Activated T-cell treated with anti-CD3 and anti-CD28 coated beads for 1 hour (primary cell): ENCODE measurements at places on chromosomes 1 and 21.

DNA sequence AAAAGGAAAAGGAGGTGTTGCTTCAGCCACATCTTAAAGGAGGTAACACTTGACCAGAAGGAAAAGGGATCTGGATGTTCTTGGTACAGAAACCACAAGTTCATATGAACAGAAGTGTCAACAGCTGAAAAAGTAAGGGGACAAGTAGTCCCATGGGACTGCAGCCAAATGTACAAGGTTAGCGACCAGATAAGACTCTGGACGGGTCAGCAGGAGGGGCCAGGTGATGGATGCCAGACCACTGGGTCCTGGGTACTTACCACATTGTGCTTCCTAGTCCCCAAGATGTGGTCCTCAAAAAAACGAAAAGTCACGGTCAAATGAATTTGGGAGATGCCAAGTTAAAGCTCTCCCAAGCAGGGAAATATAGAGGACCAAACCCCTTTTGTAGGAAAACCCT lies 16.6 kb upstream of the BMP8A start:
- DNase-seq: no peak

DNA sequence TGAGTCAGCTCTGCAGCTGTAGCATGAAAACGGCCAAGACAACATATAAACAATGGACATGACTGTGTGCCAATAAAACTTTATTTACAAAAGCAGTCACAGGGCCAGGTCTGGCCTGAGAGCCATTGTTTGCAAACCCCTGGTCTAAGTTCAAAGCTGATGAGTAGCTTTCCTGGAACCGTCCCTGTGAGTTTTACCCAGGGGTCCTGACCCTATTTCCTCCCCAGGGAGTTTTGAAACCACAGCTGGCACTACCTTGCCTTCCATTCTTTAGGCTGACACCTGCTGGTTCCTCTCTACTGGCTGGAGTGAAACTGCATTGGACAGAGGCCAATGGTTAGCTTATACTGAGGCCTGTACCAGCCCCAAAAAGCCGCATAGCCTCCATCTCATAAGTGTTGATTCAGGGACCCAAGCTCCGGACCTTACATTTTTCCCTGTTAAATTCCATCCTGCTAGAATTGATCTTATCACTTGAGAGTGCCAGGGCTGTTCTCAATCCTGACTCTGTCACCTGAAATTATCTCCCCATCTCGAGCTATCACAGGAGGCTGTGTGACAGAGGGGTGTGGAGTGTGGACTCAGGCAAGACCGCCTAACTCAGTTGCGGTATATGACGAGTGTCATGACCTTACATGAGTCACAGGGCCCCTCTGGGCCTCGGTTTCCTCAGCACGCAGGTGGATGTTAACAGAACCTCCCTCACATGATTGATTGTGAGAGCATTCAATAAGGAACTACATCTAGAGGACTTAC lies 343.6 kb downstream of the NPHP4 start:
- no peak for DNase-seq

GRCh38 chr21:36757196-36757595 lies 58.3 kb downstream of the SIM2 start:
- no peak for DNase-seq

DNA sequence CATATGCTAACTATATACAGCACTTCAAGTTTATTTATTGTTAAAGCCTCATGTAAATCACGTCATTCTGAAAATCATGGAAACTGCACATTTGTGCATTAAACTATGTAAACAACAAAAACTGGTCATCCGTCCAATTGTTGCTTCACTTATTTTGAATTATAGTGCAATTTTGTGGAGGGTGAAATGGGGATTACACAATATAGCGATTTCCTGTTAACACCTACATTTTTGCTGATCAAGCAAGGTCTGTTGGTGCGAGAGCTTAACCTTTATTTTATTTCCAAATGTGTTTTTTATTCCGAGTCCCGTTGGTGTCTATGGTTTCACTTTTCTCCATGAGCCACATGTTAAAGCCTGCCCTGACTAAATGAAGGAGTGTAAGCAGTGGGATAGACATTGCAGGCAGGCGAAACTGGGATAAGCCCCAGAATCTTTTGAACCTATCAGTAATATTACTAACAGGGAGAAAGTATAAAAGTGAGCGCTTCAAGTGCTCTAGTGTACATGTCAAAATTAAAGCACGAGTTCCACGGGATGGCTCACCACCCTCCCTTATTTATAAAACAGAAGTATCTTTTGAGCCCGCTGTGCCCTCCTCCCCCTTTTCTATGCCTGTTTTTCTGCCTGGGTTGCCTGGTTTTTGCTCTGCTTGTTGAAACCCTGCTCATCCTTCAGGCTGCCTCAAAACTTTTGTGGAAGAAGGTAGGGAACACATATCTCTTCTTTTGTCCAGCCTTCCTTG lies 120.7 kb downstream of the NFIA start:
- no peak for DNase-seq

GRCh38 chr21:42266971-42267556 lies 48.1 kb downstream of the ABCG1 start:
- DNase-seq: no peak

- no peak for DNase-seq
These were observed 45.3 kb downstream of the NFASC start for GRCh38 chr1:204915861-204916495.

GRCh38 chr1:920010-920409 lies 3.7 kb upstream of the SAMD11 start:
- no peak for DNase-seq
